HFF-Myc (cell line): ENCODE measurements at places on chromosomes 16 and 17.

DNA sequence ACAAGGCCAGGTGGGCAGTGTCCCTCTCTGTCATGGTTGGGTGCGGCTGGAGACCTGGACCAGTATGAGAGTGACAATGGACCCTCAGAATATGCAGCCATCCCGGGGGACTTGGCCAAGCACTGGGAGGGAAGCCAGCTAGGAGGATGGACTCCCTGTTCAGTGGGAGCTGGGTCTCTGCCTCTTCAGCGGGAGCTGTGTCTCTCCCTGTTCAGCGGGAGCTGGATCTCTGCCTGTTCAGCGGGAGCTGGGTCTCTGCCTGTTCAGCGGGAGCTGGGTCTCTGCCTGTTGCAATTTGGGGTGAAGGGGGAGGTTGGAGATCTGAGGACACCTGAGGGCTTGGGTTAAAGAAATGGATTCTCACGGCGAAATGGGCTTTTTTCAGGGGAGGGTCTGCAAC, 3.8 kb upstream of the PRSS33 start:
- no peak for DNase-seq

DNA sequence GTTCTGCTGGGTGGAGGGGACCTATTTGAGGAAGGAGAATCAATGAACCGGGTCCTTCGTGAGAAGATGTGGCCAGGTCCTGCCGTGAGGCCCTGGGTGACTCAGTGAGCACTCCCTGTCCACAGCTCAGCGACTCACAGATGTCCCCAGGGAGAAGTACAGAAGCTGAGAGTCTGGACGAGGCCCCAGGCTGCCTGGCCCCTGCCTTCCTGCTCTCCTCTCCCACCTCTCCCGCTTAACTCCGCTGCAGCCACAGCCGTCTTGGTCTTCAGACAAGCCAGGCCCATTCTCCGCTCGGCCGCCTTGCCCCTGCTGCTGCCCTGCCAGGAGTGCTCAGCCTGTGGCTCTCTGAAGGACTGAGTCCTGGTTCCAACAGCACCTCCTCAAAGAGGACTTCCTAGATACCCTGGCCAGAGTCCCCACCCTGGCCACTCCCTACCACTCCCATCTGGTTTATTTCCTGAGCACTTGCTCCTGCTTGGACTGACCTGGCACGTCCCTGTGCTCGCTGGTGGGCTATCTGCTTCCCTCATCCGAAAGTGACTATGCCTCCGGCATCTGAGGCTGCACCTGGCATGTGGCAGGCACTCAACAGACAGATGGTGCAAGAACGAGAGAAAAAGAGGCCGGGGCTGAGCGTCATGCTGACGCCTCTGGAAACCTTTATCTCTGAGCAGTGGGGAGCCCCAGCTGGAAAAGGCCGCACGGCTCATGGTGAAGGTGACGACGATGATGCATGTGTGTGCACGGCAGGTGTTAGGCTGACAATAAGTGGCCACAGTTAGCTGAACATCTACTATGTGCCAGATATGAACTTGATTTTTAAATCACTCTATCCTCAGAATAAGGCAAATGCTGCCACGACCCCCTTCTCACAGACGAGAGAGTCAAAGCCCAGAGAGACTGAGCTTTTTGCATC, 9.2 kb upstream of the TNFRSF13B start:
- DNase-seq, result no peak

DNA sequence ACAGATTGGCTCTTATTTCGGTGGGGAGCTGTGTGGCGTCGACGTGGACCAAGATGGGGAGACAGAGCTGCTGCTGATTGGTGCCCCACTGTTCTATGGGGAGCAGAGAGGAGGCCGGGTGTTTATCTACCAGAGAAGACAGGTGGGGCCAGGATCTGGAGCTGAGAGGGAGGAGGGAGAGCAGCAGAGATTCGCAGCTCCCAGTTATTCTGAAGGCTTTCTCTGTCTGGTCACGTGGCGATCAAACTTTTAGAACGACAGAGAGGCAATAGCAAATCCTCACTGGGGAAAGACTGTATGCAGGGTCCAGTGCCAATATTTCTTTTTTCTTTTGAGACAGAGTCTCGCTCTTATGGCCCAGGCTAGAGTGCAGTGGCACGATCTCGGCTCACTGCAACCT, 22.2 kb downstream of the ITGAL start:
- DNase-seq, result no peak

GRCh38 chr17:73482251-73482716, 162.0 kb downstream of the SDK2 start:
- no peak for DNase-seq
